ENCODE measurements at places on chromosomes 16 and 17.
A peak's percentile ranks its signal among the peaks of the same experiment; 100 is the strongest.

- H3K27me3 ChIP-seq: no peaks in the 10 kb centered on the region
- H3K4me1 ChIP-seq: peaks cover 25% of the 10 kb centered on the region
- peak within 1 kb of the TSS; percentile 97 for H3K27ac ChIP-seq
- no peak for DNase-seq
- peaks cover 3% of the 10 kb centered on the region for H3K36me3 ChIP-seq
These were observed at the start of gene ZNF778 for GRCh38 chr16:89217388-89218191. ZNF778 (plus strand) TSS chr16:89217703; CDS start chr16:89221128, 3,425 bp downstream.

DNA sequence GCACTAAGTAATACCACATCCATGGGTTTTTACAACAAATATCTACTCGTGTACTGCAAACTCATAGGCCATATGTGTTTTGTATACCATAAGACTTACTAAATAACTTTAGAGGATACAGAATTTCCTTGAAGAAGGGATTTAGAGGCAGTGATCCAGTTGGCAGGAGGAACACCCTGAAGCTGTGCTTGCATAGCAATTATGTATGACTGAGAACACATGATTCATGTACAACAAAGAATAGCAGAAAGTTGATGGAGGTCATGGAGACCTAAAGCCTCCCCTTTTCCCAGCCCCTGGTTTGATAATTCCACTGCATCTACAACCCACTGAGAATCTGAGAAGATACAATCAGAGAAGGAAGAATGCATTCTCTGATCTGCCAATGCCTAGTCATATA, 83.8 kb upstream of the PMFBP1 start:
- DNase-seq: no peak
- H3K36me3 ChIP-seq: no peaks in the 10 kb centered on the region
- no peaks in the 10 kb centered on the region for H3K4me1 ChIP-seq
- no peak overlapping the region for H3K27ac ChIP-seq
- no peak overlapping the region for H3K4me3 ChIP-seq

DNA sequence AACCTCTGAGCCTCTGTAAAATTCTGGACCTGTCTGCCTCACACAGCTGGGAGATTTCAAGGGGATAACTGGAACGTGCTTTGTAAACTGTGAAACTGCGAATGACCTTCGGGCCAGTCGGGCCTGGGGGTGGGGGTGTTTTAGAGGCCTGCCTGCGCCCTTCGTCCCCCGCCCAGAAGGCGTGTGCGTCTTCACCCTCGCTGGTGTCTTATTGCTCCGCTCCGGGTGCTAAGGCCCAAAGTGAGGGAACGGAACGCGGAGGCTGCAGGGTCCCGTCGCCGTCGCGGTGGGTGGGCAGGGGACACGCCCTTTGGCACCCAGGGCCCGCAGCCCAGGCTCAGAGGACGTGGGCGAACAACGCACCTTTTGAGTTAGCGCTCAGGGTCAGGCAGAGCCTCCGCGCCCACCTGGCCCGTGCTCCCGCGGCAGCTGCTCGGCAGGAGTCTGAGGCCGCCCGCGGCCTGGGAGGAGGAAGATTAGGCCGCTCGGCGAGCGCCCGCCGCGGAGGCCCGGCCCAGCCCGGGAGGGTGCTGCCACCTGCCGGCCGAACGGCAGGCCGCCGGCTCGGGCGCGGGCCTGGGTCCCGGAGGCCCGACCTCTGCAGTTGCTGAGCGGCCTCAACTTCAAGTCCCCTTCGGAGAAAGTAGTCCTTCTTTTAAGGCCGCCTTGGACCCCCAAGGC, 29.7 kb downstream of the DCAKD start:
- no peaks in the 10 kb centered on the region for H3K27me3 ChIP-seq
- H3K27ac ChIP-seq: peak overlapping the region; percentile 37
- H3K4me3 ChIP-seq: peak overlapping the region; percentile 67
- DNase-seq: no peak

DNA sequence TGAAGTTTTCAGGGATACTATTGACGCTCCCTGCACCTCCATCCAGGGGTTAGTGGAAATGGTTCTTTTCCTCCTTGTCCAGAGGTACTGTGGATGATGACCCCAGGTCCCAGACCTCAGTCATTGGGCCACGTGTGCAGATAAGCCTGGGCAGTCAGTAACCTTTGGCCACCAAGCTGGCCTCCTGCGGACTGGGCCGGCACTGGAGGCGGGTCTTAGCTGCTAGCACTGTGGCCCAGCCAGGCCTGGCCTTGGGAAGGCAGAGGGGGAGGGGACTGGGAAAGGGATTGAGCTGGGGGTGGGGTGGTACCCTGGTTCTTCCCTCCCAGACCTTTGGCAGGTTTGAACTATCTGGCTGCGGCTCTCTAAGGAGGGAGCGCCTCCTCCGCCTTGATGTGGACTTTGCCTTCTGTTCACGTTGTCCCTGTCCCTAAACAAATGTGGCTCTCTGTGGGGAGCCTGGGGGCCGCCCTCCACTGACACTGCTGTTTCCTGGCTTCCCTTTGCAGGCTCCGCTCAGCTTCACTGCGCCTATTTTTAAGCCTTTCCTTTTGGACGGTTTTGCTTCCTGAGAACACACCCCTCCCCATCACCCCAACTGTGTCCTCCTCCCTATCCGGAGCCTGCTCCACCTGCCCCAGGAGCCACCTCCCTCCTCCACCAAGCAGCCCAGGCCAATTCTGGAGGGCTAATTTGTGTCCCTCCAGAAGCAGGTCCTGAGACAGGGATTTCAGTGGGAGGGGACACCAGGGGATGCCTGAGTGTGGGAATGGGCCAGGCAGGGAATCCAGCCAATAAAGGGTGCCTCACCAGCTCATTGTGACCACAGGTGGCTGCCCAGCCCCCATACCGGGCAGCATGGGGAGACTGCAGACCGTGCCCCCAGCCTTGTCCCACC, 251.9 kb downstream of the SEC14L1 start:
- H3K27ac ChIP-seq: peak overlapping the region; percentile 77
- DNase-seq: no peak
- no peaks in the 10 kb centered on the region for H3K36me3 ChIP-seq
- H3K27me3 ChIP-seq: no peaks in the 10 kb centered on the region
- peak overlapping the region; percentile 10 for H3K4me3 ChIP-seq

GRCh38 chr17:50182783-50183420, 17.1 kb downstream of the SGCA start:
- H3K27me3 ChIP-seq: no peaks in the 10 kb centered on the region
- DNase-seq: no peak
- peaks cover 11% of the 10 kb centered on the region for H3K36me3 ChIP-seq
- H3K27ac ChIP-seq: peak overlapping the region; percentile 86

DNA sequence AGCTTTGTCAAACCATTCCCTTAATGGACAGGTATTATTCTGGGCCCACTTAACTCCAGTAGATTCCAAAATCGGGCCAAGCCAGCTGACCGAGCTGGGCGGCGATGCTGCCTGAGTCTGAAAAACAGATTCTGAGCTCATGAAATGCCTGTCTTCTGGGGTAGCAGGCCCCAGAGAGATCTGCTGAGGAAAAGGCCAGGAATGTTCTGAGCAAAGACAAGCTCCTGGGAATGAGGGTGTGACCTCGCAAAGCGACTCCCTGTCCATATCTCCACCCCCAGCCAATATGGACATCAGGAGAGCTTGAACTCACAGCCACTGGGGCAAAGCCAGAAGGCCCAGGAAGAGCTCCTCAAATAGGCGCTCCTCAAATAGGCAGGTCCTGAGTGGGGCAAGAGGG, 23.7 kb downstream of the ZNF423 start:
- no peaks in the 10 kb centered on the region for H3K36me3 ChIP-seq
- no peak for DNase-seq
- H3K27ac ChIP-seq: peak overlapping the region; percentile 72
- peaks cover 89% of the 10 kb centered on the region for H3K4me1 ChIP-seq
- H3K4me3 ChIP-seq: no peak overlapping the region

DNA sequence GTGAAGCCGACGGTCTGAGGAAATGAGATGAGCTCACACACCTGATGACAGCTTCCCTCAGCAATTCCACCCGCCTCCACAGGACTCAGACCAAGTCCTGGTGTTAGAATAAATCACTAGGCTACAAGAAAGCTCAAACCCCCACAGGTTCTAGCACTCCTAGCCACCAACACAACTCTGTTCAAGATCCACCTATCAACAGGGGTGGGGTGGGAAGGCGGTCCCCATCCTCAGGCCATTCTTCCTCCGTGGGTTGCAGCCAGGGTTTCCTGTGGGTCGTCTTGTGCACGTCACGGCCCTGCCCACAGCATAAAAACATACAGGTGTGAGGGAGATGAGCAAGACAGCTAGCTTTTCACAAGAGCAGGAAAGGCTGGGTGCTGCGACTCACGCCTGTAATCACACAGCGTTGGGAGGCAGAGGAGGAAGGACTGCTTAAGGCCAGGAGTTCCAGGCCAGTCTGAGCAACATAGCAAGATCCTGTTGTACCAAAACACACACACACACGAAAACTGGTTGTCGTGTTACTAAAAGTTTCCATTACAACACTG, 81.1 kb downstream of the ANKRD11 start:
- H3K4me1 ChIP-seq: peaks cover 76% of the 10 kb centered on the region
- H3K4me3 ChIP-seq: no peak overlapping the region
- no peak for DNase-seq
- H3K36me3 ChIP-seq: no peaks in the 10 kb centered on the region
- H3K27me3 ChIP-seq: no peaks in the 10 kb centered on the region

DNA sequence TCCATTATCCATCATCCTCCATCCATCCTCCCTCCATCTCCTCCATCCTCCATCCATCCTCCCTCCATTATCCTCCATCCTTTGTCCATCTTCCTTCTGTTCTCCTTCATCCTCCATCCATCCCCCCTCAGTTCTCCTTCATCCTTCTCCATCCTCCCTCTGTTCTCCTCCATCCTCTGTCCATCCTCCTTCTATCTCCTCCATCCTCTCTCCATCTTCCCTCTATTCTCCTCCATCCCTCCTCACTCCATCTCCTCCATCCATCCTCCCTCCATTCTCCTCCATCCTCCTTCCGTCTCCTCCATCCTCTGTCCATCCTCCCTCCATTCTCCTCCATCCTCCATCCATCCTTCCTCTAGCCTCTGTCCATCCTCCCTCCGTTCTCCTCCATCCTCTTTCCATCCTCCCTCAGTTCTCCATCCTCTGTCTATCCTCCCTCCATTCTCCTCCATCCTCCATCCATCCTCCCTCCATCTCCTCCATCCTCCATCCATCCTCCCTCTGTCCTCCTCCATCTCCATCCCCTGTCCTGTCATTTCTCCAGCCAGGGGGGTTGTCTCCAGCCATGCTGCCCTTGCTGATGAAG, 143.7 kb downstream of the SDK2 start:
- no peaks in the 10 kb centered on the region for H3K4me1 ChIP-seq
- no peak overlapping the region for H3K4me3 ChIP-seq
- no peak overlapping the region for H3K27ac ChIP-seq
- no peaks in the 10 kb centered on the region for H3K36me3 ChIP-seq

- H3K27ac ChIP-seq: no peak overlapping the region
- H3K36me3 ChIP-seq: no peaks in the 10 kb centered on the region
- DNase-seq: no peak
- H3K27me3 ChIP-seq: no peaks in the 10 kb centered on the region
- H3K4me3 ChIP-seq: no peak overlapping the region
These were observed 121.7 kb downstream of the SLC39A11 start for GRCh38 chr17:72970797-72971196.

DNA sequence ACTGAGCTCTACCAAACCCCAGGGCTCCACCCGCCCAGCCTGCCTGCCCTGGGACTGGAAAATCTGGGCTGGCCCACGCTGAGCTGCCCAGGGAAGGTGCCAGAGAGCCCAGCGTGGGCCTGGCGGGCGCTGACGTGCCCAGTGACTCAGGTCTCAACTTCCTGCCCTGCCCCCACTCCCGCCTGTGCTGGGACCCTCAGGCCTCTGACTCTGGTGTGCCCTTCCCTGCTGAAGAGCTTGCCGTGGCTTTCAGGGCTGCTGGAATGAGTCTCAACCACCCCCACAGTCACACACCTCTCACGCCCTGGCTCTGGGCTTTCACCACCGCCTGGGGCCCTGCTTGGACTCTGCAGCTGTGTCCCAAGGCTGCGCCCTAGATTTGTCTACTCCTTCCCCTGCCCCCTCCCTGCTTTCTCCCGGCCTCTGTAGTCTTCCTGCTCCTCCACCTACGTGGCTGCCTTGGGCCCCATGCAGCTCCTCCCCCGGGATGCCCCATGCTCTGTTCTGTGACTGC, 10.4 kb downstream of the LLGL1 start:
- H3K27ac ChIP-seq: peak overlapping the region; percentile 74
- peaks cover 30% of the 10 kb centered on the region for H3K36me3 ChIP-seq
- H3K4me3 ChIP-seq: no peak overlapping the region
- H3K4me1 ChIP-seq: peaks cover 6% of the 10 kb centered on the region
- no peaks in the 10 kb centered on the region for H3K27me3 ChIP-seq

DNA sequence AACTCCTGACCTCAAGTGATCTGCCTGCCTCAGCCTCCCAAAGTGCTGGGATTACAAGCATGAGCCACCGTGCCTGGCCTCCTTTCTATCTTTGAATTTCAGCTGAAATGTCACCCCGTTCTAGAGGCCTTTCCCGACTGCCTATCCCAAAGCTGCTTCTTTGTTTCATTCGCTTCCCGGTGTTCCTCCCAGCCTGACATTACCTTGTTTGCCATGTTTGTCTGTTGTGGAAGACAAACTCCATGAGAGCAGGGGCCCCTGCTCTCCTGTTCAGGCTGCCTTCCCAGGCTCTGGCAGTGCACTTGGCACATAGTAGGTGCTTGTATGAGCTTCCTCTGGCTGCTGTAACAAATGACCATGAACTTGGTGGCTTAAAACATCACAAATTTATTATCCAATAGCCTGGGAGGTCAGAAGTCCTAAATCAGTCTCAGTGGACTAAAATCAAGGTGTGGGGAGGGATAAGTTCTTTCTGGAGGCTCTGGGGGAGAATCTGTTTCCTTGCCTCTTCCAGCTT, 2.6 kb upstream of the CCL22 start:
- no peak overlapping the region for H3K4me3 ChIP-seq
- H3K4me1 ChIP-seq: peaks cover under 1% of the 10 kb centered on the region
- no peaks in the 10 kb centered on the region for H3K36me3 ChIP-seq
- DNase-seq: no peak
- no peaks in the 10 kb centered on the region for H3K27me3 ChIP-seq
- H3K27ac ChIP-seq: no peak overlapping the region

GRCh38 chr17:1730326-1731193, 6.1 kb downstream of the WDR81 start:
- peaks cover 5% of the 10 kb centered on the region for H3K4me1 ChIP-seq
- peaks cover 23% of the 10 kb centered on the region for H3K36me3 ChIP-seq

DNA sequence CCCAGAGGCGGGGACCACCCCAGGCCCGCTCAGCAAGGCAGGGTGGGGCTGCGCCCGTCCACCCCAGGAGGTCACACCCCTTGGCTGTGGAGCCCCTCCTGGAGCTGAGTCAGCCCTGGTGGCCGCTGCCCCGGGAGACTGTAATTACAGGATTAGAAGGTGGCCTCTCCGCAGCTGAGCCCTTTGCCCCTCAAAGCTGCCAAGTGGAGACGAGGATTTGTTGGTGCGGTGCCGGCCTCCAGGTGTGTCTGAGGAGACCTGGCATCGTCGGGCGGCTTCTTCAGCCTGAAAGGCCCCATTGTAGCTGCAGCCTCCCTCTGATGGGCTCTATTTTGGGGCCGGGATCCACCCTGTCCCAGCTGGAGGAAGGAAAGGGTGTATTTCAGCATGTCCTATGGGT, 22.7 kb upstream of the SPNS2 start:
- no peak overlapping the region for H3K4me3 ChIP-seq
- H3K27me3 ChIP-seq: no peaks in the 10 kb centered on the region
- H3K4me1 ChIP-seq: no peaks in the 10 kb centered on the region
- no peak for DNase-seq

Measured in thoracic aorta (tissue), 2 donors.